Stimulated activated CD8-positive, alpha-beta memory T cell treated with anti-CD3 and anti-CD28 coated beads, Interleukin-12 subunit alpha, Interleukin-12 subunit beta, amount 100 ng/mL, for 4 hours (primary cell): ENCODE measurements at places on chromosomes 6 and 20.

GRCh38 chr6:6821639-6822261, 233.2 kb downstream of the LY86 start:
- DNase-seq, result no peak

DNA sequence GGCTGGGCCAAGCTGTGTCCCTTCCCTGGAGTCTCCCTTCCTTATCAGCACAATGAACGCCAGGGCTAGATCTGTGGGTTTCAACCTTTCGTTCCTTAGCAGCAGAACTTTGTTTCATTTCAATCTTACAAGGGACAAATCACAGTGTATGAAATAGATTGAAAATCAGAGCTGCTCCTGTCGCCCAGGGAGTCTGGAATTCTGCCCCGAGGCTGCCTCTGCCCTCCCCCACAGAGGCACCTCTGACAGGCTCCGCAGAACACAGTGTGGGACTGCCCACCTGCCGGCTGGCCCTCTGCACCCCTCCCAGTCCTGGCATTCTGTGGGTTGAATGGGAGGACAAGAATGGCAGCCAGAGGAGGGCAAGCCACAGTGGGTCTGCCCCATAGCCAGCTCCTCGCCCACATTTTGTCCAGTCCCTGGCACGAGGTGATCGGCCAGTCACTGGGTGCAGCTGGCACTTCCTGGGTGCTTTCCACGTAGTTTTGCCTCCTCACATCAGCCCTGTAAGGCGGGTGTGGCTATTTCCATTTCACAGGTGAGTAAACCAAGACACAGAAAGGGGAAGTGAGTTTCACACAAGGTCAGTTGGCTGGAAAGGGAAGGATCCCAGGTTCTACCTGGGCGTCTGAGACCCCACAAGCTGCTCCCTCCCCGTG, 26.1 kb downstream of the MANBAL start:
- DNase-seq, result no peak

GRCh38 chr20:58227391-58228102, 906 bp downstream of the ANKRD60 start:
- no peak for DNase-seq

DNA sequence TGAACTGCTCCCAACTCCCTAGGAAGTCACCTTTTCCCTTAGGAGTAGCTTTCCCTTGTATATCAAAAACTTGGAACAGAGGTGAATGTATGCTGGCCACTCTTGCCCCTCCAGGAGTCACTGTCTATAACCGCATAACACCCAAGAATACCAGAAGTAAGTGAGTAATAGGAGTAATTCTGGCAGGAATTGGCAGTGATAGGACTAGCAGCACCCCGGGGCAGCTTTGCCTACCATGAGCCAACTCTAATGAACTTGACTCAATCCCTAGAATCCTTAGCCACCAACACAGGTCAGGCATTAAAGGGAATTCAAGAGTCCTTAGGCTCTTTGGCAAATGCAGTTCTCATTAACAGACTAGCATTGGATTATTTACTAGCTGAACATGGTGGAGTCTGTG, 28.8 kb upstream of the CD164 start:
- DNase-seq, result no peak

DNA sequence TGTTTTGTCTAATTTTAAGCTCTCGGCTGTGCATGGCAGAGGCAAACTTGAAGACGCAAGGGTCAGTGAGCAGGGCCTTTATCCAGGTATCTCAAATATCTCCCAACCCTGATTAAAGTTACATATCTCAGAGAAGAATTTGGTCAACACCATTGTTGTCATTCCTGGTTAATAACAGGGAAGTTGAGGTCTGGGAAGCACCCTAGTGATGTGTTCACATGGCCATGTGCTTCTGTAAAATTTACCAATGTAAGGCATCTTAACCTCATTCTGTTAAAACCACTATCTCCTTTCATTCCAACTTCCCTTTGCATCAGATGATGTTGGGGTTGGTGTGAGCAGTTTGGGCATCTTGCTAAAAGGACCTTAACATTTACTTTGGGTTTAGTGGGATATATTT, 4.0 kb upstream of the FAM110A start:
- no peak for DNase-seq

GRCh38 chr6:45376310-45377042, 1.3 kb downstream of the SUPT3H start:
- DNase-seq, result no peak
